IMR-90 (cell line): ENCODE measurements at places on chromosomes 7 and 10. TPM values are rescaled to one million over a fixed set of nuclear protein-coding genes. Genes with fewer than 3 reads are reported as not detected.

- H3K4me3 ChIP-seq, result no peak overlapping the region
- no peaks in the 10 kb centered on the region for H3K27me3 ChIP-seq
- peak; percentile 37 for DNase-seq
- H3K4me1 ChIP-seq, result peaks cover 8% of the 10 kb centered on the region
- H3K27ac ChIP-seq, result no peak overlapping the region
- H3K36me3 ChIP-seq, result no peaks in the 10 kb centered on the region
Measured at GRCh38 chr7:101677797-101678479, 48.8 kb upstream of the MYL10 start.

DNA sequence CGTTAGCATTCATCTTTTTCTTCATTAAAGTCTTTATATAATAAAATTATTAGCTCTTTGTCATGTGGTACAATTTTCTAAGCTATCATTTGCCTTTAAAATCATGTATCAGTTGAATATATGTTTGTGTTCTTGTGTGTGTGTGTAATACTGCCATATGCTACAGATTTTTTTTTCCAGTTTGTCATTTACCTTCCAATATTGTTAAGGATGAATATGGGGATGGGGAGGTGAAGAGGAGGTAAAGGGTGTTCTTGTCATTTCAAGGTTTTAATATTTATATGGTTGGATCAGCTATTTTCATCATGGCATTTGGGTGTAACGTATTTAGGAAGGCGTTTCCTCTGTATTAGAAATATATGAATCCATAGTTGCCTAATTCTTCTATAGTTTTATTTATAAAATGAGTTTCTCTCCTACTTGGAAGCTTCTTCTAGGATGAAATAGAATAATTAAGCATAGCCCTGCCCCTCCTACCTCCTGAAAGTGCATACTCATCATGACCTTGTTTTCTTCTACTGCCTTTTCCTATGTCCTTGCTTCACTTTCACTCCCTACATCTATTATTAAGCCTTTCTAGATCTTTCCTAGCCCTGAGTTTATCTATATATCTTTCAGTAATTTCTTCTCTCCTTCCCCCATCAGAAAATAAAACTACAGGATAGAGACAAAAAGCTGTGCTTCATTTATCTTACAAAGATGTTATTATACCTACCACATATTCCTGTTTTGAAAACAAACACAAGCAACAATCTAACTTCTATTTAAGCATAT lies 25.1 kb downstream of the RAB18 start:
- H3K4me3 ChIP-seq, result no peak overlapping the region
- H3K36me3 ChIP-seq, result peaks cover 5% of the 10 kb centered on the region
- H3K4me1 ChIP-seq, result peaks cover 3% of the 10 kb centered on the region; the same call in 1 of the 2 replicates
- DNase-seq, result peak; percentile 31

GRCh38 chr10:25508112-25508815 lies 333.5 kb downstream of the GPR158 start:
- no peak for DNase-seq
- H3K27ac ChIP-seq, result no peak overlapping the region
- H3K27me3 ChIP-seq, result no peaks in the 10 kb centered on the region
- H3K36me3 ChIP-seq, result no peaks in the 10 kb centered on the region

GRCh38 chr7:147079921-147080420 lies 963.4 kb downstream of the CNTNAP2 start:
- no peaks in the 10 kb centered on the region for H3K36me3 ChIP-seq
- DNase-seq, result no peak
- no peaks in the 10 kb centered on the region for H3K4me1 ChIP-seq
- H3K27me3 ChIP-seq, result no peaks in the 10 kb centered on the region
- no peak overlapping the region for H3K4me3 ChIP-seq

The THSD7A gene
- under 0.01 and 0.18 TPM in 2 replicates for total RNA-seq

The FBXL13 gene
- total RNA-seq, result 0.36 and 0.83 TPM in 2 replicates
